ENCODE measurements at places on chromosomes 3 and 15. TPM values are rescaled to one million over a fixed set of nuclear protein-coding genes. Genes with fewer than 3 reads are reported as not detected.

Gene TM6SF1
- 0.55 TPM for total RNA-seq

Gene HRH1
- 0.53 TPM for total RNA-seq

Gene VILL
- total RNA-seq, result 14.7 TPM

Gene SUSD5
- total RNA-seq, result not detected

Gene P2RY1
- 0.16 TPM for total RNA-seq

Gene SCN11A
- total RNA-seq, result 0.09 TPM

Gene TGM4
- total RNA-seq, result not detected

GRCh38 chr3:33130144-33130543 lies 16.3 kb downstream of the CRTAP start:
- DNase-seq, result no peak

GRCh38 chr3:8665407-8665896 lies 20.9 kb upstream of the SSUH2 start:
- DNase-seq, result no peak

- DNase-seq, result peak; percentile 13
Observed at GRCh38 chr15:89130201-89130600, 41.9 kb downstream of the ABHD2 start.

DNA sequence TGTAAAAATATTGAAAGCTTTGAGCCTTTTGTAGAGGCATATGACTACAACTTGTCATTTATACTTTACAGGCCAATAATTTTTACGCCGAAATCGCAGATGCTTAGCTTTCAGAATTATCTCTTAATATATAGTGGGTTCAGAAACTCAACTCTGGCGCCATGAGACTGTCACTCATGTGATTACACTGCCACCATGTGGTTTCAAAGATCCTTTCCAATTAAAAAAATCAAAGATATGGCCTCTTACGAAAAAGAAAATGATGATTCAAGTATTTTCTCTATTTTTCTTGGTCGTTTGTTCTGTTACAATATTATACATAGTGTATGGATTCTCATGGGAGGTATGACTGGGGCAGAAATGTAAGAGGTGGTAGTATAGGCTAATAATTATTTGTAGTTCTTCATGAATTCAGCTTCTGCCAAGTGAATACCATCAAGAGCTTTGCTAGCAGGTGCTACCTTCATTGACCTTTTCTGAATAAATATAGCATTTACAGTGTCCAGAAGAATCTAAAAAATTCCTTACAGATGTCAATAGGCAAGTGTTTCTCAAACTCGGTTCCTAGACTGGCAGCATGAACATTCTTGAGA lies 751.7 kb upstream of the GOLIM4 start:
- no peak for DNase-seq

GRCh38 chr3:110754212-110754916 lies 317.3 kb upstream of the NECTIN3 start:
- no peak for DNase-seq

GRCh38 chr15:51366920-51367319 lies 25.5 kb downstream of the GLDN start:
- no peak for DNase-seq

DNA sequence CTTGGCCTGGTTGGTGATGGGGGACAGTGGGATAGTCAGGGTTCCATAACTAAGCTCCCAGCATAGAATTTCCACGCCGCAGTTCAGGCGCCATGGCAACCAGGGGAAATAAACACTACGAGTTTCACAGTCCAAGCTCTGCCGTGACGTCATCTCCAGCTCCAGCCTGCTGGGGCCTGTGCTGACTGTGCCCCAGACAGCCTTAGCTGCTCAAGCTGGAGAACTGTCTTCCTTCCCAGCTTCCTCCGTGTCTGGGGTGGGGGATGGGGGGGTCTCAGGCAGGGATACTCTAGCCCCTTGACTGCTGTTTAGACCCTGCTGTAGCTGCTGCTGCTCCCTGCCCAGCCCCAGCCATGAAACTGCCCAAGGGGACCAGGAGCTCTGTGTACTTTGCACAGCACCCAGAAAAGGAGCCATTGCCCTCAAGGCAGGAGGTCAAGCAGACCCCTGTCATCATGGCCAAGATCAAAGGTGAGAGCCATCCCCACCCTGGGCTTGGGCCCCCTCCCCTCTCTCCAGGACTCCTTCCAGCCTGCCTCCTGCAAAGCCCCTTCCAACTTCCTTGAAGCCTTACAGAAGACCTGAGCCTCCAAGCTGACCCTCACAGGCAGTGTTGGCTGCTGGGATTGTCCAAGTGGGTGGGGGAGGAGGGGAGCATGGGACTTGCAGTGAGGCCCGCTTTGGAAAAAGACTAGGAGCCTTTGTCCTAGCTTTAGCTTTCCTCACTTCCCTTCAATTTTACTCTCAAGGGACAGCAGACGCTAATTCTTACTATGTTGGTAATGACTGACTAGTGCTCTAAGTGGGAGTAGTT lies 11.4 kb upstream of the CSPG4 start:
- peak; percentile 55 for DNase-seq

- DNase-seq, result no peak
Observed at GRCh38 chr3:4724051-4724629, 231.0 kb downstream of the ITPR1 start.

DNA sequence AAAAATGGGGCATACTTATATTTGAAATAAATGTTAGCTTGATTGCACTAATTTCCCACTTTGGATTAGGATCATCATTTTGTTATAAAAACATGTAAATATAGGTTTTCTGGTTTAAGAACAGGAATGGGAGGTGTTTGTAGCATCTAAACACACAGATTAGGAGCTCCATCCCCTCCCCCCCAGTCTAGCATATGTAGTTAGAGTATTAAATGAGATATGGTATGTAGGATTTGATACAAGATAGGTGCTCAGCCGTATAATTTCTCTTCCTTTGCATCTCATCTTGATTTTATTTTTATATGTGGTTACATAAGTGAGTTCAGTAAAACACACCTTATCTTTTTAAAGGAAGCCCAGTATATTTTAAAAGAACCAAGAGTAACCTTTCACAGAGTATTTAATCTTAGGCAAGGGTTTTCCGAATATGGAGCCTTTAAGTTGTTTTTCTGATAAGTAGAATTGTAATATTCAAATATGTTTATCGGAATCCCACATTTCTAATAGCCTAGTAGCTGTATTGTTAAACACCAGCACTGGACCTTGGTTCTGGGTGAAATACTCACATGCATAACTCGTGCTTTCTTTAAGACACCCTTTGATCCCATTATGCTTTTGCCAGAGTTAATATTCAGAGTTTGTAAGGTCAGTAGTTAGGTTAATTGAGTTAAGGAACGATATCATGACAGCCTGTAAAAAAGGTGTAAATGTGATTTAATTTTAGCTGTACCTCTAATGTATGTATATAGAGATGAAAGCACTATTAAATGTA lies 2.3 kb downstream of the SLC25A36 start:
- no peak for DNase-seq

GRCh38 chr3:143650827-143651226 lies 197.4 kb downstream of the SLC9A9 start:
- no peak for DNase-seq

- DNase-seq, result no peak
Observed at GRCh38 chr3:189165092-189165612, 6.6 kb upstream of the TPRG1 start.

DNA sequence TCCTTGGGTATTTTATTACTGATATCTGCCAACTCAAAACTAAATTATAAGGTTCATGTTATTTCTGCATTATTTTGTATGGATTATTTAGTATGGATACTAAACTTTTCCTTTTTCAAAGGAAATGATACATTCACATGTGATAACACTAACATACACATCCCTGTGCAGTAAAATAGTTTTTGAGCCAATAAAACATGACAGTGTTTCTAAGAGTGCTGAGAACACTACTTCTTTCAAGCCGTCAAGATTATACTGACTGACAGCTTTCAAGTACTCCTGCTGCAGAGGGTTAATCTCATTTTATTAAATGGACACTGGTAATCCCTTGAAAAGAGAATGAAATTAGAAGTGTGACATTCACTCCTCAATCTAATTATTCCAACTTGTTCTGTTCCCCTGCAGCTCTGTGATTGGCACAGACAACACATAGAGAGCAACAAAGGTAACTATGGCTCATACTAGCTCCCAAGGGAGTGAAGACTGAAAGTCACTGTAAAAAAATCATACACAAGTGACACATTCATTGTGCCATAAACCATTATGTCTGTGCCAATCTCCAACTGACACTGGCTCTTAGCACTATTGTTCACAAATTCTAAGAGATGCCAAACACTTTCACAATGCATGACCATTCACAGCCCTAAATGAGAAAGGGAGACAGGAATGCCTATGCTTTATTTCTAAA lies 468.6 kb downstream of the SHQ1 start:
- DNase-seq, result no peak

DNA sequence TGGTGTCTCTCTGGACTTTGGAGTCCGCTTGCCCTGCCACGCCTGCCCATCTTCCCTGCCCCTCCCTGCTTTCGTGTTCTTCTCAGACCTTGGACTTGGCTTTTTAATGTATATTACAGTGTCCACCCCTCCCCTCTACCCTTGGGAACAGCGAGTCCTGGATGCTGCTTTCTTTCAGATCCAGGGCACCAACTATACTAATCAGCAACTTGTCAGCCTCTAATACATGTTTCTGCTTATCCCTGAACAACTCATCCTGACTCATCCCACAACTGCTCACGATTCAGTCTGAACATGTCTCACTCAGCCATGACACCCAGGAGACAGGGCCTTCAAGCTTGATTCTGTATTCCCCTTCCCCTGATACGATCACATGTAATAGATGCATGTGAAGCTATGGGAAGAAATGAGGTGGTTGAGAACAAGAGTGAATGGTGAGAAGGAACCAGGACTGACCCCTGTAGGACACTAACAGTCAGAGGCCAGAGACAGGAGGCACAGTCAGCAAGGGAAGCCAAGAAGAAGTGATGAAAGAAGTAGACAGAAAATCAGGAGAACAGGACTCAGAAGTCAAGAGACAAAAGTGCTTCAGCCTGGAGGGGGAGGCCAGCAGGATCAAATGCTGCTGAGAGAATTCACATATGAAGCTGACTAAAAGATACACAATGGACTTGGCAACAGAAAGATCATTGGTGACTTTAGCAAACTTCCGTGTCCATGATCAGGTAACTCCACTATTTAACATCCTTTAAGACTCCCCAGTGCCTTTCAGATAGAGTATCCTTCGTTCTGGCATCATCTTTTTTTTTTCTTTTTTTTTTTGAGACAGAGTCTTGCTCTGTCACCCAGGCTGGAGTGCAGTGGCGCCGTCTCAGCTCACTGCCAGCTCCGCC lies 35.4 kb downstream of the BCL2L10 start:
- no peak for DNase-seq

GRCh38 chr15:33234020-33234461 lies 39.5 kb upstream of the FMN1 start:
- no peak for DNase-seq

GRCh38 chr15:99842071-99842470 lies 108.8 kb upstream of the LYSMD4 start:
- DNase-seq, result no peak

DNA sequence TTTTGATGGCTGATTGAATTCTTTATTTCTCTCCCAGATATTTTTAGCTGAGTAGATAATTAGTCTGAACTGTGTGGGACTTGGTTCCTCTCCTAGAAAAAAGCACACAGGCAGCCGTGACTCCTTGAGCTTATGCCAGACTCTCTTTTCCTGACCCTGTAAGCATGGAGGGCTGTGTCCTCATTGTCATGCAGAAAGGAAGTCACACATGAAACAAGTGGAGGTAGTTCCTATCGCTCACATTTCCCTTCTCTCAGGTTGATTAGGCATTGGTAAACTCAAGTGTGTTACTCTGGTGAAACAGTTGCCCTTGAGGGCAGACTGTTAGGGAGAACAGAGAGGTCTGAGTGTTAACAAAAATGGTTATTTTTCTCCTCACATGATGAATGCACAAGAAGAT lies 6.3 kb upstream of the RTP4 start:
- no peak for DNase-seq

DNA sequence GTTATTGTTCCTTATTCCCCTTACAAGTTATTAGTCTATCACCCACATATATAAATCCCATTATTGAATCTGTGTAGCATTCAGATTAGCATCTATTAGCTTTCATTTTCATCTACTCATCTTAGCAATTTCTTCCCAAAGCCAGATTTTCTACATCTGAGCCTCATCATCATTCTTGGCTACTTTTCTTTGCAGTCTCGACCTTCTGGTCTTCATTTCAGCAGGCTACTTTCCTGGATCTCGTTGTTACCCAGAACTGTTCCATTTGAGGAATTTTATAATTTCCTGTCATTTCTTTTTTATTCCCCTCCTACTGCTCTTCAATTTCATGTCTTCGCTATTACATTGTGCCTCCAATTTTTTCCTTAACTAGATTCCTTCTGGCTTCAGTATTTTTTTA lies 51.8 kb downstream of the SPRED1 start:
- no peak for DNase-seq

DNA sequence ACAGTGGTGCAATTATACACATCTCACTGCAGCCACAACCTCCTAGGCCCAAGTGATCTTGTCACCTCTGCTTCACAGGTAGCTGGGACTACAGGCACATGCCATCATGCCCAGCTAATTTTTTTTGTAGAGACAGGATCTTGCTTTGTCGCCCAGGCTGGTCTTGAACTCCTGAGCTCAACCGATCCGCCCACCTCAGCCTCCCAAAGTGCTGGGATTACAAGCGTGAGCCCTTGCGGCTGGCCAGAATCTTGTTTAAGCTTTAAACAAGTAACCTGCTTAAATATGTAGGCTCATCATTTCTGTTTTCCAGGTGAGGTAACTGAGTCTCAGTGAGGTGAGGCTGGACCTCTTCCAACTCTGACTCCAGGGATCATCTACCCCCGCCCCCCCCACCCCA lies 7.7 kb upstream of the PSTPIP1 start:
- no peak for DNase-seq

DNA sequence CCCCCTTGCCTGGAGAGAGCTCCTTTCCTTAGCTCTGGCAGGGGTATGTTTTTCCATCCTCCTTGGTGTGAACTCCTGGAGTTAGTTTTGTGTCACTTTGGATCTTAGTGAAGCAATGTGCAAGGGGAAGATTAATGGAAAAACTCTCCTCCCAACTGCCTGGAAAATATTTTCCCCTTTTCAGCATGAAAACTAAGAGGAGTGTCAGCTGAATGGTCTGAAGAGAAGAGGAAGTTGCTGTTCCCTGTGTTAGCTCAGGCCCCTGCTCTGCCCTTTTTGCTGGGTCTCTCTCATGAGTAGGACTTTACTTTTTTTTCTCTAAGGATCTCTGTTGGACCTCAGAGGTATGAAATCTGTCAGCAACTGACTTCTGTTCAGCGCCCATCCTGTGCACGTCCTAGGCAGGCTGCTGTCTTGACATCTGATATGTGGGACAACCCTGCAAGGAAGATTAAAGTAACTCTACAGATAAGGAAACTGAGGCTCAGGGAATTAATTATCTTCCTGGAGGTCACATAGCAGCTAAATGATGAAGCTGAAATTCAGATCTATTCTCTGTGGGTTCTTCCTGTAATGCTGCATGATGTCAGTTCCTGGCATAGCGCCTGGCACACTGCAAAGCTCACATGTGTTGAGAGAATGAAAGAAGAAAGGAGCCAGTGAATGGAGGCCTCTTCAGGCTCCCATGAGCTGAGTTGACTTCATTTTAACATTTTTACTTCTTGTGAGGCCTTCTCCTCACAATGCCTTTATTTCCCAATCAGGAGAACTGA lies 109.7 kb upstream of the GALNT15 start:
- no peak for DNase-seq

GRCh38 chr3:61015408-61015807 lies 235.8 kb downstream of the FHIT start:
- DNase-seq, result no peak
